ENCODE measurements at places on chromosomes 6 and 20. TPM values are rescaled to one million over a fixed set of nuclear protein-coding genes. Genes with fewer than 3 reads are reported as not detected.

Gene LHFPL5
- total RNA-seq: not detected

Gene MYB
- total RNA-seq: 0.14 TPM

Gene COL11A2
- total RNA-seq: 0.14 TPM

Gene LIME1
- 2.2 TPM for total RNA-seq

Gene MACROD2
- total RNA-seq: 0.55 TPM

Gene SALL4
- 0.28 TPM for total RNA-seq

Gene UBE2V1
- total RNA-seq: 29.4 TPM

Gene CCM2L
- total RNA-seq: not detected

Gene BPIFB1
- total RNA-seq: not detected

Gene NCR2
- total RNA-seq: not detected

Gene SS18L1
- total RNA-seq: 10.4 TPM

Gene FOXS1
- not detected for total RNA-seq

Gene NMBR
- total RNA-seq: not detected

Gene MOG
- not detected for total RNA-seq

Gene NANP
- 6.3 TPM for total RNA-seq

Gene VSTM2L
- 1.1 TPM for total RNA-seq

Gene ZNF335
- 11.7 TPM for total RNA-seq

Gene SLC17A1
- total RNA-seq: not detected

Gene TINAG
- total RNA-seq: not detected

All from smooth muscle cell of bladder (primary cell).